Panc1 (cell line): ENCODE measurements at places on chromosomes 1 and 21. TPM values are rescaled to one million over a fixed set of nuclear protein-coding genes. Genes with fewer than 3 reads are reported as not detected.

Gene PSRC1
- total RNA-seq = 40.6 TPM

Gene QSOX1
- 152 TPM for total RNA-seq

Gene S100A10
- 1,621 TPM for total RNA-seq

Gene COL9A2
- total RNA-seq = 2.9 TPM

Gene FCRLB
- total RNA-seq = 0.41 TPM

Gene GJB3
- total RNA-seq = 0.15 TPM

Gene UBE2U
- not detected for total RNA-seq

Gene GUCA2B
- not detected for total RNA-seq

Gene CR2
- total RNA-seq = 0.08 TPM

Gene TRABD2B
- total RNA-seq = not detected

- DNase-seq = peak; percentile 64
Measured at GRCh38 chr1:110053552-110054428, 16.7 kb downstream of the ALX3 start.

- no peak for DNase-seq
Measured at GRCh38 chr1:2641381-2642130, 8.7 kb upstream of the MMEL1 start.

DNA sequence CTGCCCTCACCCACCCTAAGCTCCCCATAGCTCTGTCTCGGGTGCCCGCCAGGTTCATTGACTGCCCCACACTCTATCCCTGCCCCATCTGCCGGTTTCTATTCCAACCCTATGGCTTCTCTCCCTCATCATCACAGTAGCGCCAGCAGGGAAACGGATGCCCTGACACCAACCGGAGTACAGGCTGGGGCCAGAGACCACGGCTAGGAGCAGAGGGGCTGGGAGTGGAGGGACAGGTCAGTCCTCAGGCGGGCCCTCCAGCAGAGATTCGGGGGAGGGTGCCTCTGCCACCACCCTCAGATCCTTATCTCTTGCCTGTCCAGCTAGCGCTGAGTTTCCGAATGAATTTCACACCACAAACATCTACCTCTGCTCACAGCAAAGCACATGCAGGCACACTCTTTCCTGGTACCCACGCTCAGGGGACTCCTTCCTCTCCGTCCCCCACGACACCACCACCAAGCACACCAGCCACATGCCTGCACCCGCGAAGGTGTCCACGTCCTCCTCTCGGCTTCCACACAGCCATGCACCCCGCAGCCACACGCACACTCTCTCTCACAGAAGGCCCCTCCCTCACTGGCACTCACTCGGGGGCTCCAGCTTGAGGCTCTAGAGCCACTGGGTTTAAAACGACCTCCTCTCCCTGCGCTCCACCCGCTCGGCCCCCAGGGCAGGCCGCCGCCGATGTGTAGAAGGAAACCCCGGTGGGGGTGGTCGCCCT is 7.2 kb downstream of the TAL1 start:
- DNase-seq = no peak

- DNase-seq = peak; percentile 15
Measured at GRCh38 chr1:44084998-44085675, 33.5 kb upstream of the KLF17 start.

GRCh38 chr1:212139526-212140135 is 104.1 kb downstream of the DTL start:
- no peak for DNase-seq

- no peak for DNase-seq
Measured at GRCh38 chr1:116470671-116471070, 97.6 kb downstream of the ATP1A1 start.

DNA sequence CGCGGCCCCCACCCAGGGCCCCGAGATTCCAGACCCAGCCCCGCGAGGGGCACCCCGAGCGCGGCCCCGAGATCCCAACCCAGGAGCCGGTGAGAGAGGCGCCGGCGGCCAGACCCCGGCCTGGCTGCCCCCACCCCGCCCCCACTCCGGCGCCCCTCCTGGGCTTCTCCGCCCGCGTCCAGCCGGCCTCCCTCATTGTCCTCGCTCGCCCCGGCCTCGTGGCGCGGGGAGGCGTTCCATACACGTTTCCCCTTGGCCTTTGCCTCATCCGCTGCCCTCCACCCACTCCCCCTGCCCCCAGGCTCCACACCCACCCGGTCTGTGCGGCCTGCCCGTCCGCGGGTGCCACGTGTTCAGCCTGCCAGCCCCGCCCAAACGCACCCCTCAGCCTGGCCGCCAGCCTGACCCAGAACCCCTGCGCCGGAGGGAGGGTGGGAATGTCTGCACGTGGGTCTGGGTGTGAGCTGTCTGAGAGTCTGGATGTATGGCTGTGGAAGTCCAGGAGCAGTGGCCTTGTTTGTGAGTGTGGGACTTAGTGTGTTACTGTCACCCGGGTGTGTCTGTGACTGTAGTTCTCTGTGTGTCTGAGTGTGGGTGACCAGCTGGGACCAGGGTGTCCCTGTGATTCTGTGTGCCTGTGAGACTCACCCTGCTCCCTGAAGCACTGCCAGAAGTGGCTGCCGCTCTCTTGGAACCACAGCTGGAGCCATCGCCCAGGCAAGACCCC is 681 bp downstream of the B4GALT2 start:
- no peak for DNase-seq

DNA sequence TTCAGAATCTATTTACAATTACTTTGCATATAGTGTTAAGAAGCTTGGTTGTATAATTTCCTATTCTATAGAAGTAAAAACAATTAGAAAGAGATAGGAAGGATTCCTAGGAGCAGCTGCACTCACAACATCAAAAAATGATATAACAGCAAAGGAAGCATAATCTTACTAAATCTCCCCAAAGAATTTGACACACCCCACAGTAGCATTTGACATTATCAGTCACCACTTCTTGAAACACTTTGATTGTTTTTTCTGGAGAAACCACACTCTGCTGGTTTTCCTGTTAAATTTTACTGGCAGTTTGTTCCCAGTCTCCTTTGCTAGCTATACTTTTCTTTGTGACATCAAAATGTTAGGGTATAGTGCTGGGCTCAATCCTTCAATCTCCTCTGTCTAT is 100.8 kb upstream of the KIAA1614 start:
- DNase-seq = no peak
